ENCODE measurements at places on chromosomes 11 and 22. TPM values are rescaled to one million over a fixed set of nuclear protein-coding genes. Genes with fewer than 3 reads are reported as not detected.
A peak's percentile ranks its signal among the peaks of the same experiment; 100 is the strongest.

DNA sequence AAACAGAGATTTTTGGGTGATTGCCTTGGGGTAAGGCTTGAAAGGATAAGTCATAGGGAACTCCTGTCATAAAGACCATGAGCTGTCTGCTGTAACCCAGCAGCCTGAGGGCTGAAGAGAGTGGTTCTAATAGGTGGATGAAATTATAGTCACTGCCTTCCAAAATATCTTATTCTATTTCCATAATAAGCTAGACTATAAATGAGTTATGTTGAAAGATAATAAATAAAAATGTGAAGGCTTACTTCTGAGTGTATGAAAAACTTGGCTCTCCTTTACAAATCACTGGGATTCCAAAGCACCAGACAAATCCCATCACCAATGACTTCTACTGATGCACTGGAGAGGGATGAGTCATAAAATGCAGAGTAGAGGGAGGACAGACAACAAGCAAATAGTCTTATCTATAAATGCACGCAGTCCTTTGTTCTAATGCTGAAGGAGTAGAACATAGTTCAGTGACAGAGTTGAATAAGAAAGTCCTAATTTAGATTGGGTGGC lies 775.0 kb upstream of the LRRC4C start:
- DNase-seq = no peak

DNA sequence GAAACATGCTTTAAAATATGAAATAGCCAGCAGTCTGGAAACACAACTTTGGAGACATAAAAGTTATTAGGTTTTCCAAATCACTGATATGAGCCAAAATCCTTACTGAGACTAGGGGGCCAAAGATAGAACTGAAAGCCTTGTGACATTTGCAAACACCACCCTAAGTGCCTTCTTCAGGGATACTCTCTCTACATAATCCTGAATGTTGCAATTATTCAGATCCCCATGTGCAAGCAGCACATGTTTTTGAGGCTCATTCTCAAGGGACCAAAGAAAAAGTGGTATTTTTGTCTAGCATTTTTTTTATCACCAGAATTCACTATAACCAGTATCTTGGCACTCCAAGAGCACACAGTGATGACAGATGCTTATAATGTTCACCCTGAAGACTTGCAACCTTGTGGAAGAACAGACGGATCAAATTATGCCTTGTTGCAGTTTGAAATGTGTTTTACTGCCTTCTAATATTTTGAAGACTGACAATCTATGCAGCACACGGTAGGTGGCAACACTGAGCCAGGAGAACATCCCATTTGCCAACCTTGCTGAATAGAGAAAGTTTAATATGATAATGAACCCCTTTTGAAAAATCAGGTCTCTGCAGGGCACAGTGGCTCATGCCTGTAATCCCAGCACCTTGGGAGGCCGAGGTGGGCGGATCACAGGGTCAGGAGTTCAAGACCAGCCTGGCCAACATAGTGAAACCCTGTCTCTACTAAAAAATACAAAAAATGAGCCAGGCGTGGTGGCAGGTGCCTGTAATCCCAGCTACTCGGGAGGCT lies 78.5 kb downstream of the PLEKHA7 start:
- DNase-seq = no peak

GRCh38 chr22:38124236-38124974 lies 13.9 kb upstream of the BAIAP2L2 start:
- DNase-seq = no peak

DNA sequence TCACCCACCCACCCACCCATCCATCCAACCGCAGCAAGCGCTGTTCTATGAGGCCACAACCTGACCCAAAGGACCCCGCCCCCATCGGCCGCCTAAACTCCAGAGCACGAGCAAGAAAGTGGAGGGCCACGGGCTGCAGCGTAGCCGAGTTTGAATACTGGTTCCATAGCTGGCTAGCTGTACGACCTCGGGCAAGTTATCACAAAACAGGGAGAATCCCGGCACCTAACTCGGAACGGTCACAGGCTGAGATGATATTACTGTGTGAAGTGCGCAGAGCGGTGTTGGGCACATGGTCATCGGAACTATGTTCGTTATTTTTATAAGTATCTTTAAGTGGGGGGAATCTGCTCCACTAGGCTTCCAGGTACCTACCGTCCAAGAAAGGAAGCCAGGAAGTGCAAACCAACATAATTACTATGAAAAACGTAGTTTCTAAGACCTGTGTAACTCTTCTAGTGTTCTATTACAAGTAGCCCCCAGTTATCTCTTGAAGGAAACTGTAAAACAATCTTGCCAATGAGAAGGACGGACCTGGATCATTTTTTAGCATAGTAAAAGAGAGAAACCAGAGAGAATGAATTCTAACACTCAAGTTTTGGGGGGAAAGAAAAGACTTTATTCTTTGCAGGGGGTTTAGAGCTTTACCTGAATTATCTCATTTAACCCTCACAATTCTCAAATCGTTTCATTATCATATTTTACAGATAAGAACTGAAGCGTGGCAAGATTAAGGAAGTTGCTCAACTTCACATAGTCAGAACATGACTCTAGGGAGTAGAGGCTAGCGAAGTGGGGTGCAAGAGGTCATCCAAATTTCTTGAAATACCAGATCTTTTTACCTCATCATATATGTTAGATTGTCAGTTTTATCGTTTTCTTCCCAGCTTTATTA lies 663 bp upstream of the BUD13 start:
- DNase-seq = no peak

GRCh38 chr11:77089004-77089545 lies 13.6 kb upstream of the OMP start:
- DNase-seq = peak; percentile 47

DNA sequence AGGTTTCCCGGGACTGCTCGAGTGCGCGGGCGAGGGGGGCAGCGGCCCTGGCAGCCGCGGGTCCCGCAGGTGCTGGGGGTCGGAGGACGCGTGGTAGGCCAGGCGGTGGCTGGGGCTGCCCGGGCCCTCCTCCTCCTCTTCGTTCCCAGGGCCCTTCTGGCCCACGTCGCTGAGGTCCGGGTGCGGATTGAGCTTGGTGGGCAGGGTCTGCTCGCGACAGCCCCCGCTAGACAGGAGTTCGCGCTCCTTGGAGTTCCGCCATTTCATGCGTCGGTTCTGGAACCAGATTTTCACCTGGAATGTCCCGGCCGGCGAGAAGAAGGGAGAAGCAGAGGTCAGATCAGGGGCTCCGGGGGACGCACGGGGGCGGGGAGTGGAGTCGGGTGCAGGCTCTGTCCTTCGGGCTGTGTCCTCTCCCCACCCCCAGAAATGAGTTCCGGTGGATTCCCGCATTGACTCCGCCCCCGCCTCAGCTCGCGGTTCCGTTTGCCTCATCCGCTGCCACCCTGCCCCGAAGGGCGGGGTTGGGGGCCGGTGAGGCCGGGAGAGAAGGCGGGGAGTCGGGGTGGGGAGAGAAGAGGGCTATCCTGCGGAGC lies 3.9 kb downstream of the DBX1 start:
- no peak for DNase-seq

GRCh38 chr11:34758262-34758661 lies 137.4 kb downstream of the EHF start:
- DNase-seq = no peak

GRCh38 chr22:36612458-36612857 lies 83.5 kb upstream of the EIF3D start:
- DNase-seq = no peak

GRCh38 chr22:19678949-19679521 lies 35.3 kb upstream of the SEPTIN5 start:
- DNase-seq = no peak

DNA sequence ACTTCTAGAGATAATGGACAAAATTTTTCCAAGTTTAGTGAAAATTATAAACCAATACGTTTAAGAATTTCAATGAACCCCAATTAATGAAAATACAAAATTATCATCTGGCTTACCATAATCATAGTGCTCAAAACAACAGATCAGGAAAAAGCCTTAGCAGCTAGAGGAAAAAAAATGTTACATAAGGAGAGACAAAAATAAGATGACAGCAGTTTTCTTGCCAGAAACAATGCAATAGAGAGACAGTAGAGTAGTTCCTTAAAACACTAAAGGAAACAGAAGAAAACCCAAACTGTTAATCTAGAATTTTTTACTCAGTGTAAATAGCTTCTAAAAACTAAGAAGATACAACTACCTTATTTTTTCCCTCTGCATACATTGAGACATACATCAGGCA lies 341.7 kb upstream of the CHORDC1 start:
- no peak for DNase-seq

- DNase-seq = no peak
Observed at GRCh38 chr11:123519797-123520193, 89.7 kb downstream of the GRAMD1B start.

GRCh38 chr11:58640386-58641023 lies 18.0 kb downstream of the CNTF start:
- DNase-seq = no peak

SOX6 gene
- polyA plus RNA-seq = 0.46 TPM

GAL gene
- polyA plus RNA-seq = not detected

VWCE gene
- polyA plus RNA-seq = 0.61 TPM

SPECC1L gene
- 25.0 TPM for polyA plus RNA-seq

SCARF2 gene
- 1.9 TPM for polyA plus RNA-seq

PARVA gene
- polyA plus RNA-seq = 15.7 TPM
